Bronchial epithelial cell (primary cell): ENCODE measurements at places on chromosomes 13 and 19.
A peak's percentile ranks its signal among the peaks of the same experiment; 100 is the strongest.

DNA sequence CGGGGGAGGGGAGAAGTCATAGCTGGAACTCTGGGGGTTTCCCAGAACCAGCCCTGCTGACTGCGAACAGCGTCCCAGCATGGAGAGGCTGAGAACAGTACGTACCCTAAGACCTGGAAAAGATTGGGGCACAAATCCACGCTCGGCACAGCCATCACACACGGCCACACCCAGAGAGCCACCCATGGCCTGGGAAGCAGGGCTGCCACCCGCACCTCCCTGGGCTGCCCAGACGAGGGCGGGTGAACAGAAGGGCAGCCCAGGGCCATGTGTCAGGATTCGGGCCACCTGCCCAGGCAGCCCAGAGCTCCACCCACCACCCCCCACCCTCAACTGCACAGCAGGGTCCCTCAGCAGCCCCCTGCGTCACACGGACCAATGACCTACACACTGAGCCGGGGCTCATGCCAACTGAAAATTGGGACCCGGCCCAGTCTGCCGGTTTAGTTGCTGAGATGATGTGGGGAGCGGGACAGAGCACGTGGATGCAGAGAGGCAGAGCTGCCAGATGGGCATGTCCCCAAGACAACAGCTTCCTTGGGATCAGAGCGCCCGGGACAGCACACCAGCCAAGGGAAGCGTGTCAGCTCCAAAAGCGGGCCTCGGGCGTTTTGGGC is 8.5 kb downstream of the UBXN6 start:
- no peak for DNase-seq

DNA sequence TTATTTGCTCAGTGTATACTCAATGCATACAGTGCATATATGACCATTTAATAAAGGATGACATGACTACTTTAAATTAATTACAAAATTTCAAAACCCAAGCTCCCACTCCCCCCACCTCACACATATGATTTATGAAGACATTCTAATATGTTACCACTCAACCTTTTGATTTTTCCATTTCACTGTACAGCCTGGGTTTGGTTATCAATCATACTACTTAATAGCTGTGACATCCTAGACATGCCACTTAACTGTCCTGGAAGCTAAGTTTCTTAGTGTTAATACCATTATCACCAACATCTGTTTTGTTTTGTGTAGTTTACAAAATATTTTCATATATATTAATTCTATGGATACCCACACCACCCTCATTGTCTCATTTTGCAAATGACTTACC is 42.2 kb downstream of the UBL3 start:
- no peak for DNase-seq

DNA sequence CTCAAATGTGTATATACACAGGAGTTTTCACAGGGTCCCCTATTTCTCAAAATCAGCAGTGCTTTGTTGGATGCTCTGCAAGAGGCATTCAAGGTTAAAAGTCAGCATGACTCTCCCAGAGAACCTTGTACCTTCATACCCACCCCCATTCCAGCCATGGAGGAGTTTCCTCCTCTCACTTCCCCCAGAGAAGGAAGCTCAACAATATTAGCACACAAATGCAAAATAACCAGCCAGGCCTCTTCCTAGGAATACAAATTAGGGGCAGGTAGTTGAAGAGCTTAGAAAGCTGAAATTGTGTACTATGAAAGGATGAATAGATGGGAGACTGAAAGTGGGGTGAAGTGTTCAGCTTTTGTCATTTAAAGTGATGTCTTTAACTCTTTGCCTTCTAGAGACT is 43.8 kb downstream of the SPRY2 start:
- no peak for DNase-seq

DNA sequence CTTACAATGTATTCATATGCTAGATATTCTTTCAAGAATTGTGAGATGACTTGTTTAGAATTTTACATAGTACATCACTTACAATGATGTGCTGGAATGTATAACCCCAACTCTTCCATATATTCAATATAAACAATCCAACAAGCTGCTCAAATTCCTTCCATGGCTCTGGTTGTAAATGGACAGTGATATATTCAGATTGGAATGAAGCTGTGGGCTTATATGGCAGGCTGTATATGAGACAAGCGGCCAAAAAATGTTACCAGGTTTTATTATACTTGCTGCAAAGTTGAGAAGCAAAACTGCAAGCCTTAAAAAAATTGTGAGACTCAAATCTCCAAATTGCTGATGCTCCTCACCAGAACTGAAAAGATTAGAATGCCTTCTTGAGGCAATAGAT is 83.6 kb upstream of the KLF12 start:
- no peak for DNase-seq

GRCh38 chr13:109971456-109972090 is 185.2 kb upstream of the IRS2 start:
- peak; percentile 66 for DNase-seq

DNA sequence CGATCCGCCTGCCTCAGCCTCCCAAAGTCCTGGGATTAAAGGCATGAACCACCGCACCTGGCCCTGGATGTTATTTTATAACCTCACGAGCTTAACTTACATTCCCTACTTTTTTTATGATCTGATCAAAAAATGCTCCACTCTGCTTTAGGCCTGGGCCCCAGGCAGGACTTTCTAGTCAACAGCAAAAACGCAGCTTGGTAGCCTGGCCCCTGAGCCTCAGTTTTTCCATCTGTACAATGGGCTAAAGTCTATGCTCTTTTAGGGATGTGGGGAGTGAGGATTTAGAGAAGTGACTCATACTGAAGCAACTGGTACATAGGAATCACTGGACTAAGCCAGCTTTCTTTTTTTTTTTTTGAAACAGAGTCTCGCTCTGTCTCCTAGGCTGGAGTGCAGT is 11.9 kb upstream of the PIK3R2 start:
- DNase-seq: no peak

- no peak for DNase-seq
These were observed 79.5 kb upstream of the ZNF91 start for GRCh38 chr19:23474761-23475160.

DNA sequence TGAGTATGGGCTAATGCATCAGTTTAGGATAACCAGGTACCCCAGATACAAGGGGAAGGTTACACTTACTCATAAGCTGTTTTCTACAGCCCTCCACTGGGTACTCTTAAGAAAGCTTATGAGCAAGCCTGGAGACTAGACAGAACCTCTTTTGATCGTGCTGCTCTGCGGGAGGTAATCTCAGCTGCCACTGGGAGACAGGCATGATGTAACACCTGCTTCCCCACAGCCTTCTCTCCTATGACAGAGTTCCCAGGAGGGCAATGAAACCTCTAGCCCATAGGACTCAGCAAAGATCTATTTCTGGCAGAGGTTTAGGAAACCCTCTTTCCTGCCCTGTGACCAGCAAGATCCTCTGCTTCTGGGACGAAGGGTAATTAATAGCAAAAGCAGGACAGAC is 65.6 kb downstream of the WASF3 start:
- no peak for DNase-seq

GRCh38 chr19:40163541-40164129 is 27.6 kb upstream of the MAP3K10 start:
- DNase-seq: no peak

- DNase-seq: no peak
These were observed 1.1 kb upstream of the GJA3 start for GRCh38 chr13:20161951-20162300.

GRCh38 chr13:107865318-107865575 is 350.1 kb downstream of the LIG4 start:
- no peak for DNase-seq

DNA sequence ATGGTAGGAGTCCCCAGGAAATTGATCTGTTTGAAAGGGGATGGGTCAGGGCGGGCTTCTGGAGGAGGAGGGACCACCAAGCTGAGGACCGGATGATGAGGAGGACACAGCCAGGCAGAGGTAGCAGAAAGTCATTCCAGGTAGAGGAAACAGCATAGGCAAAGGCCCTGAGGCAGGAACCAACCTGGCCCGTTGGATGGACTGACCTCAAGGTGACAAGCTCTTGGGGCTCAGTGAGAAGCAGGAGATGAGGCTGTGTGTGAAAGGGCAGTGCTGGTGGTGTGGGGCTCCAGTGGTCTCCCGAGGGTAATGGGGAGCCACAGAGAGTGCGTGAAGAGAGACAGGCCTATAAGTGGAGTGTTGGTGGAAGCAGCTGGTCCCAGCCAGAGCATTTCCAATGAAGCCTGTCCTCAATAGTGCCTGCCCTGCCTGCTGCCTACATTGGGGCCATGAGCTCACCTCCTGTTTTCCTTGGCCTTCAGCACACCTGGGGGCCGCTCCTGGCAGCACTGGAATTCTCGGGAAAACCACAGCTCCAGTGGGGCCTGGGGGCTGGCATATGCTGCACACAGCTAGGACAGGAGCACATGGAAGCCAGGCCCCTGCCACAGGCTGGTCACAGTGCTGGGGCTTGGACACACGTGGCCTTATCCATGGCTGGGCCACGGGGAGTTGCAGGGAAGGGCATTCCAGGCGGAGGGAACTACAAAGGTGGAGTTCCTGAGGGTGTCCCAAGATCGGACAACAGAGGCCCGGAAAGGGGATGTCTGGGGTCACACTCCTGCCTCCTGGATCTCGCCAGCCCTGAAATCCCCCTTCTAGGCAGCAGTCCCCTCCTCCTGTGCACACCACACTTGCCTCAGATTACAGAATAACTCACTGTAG is 2.3 kb upstream of the COMP start:
- DNase-seq: no peak

GRCh38 chr13:33169273-33169980 is 116.1 kb downstream of the STARD13 start:
- peak; percentile 95 for DNase-seq

- no peak for DNase-seq
These were observed 20.4 kb upstream of the ARGLU1 start for GRCh38 chr13:106588367-106588766.

DNA sequence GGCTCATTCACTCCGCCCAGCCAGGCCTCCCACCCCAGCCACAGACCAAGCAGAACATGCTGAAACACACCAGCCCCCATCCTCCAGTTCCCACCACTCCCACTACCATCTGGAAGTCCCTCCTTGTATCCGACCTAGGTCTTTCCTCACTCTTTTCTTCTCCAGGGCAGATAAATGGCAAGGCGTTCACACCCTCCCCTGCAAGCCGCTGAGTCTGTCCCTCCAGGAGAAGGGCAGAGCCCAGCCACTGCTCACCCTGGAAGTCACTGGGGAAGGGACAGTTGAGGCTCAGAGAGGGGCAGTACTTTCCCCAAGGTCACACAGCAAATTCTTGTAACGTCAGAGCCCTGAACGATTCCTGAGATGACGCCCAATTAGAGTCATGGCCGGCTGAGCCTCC is 45.5 kb upstream of the NFIC start:
- DNase-seq: no peak

DNA sequence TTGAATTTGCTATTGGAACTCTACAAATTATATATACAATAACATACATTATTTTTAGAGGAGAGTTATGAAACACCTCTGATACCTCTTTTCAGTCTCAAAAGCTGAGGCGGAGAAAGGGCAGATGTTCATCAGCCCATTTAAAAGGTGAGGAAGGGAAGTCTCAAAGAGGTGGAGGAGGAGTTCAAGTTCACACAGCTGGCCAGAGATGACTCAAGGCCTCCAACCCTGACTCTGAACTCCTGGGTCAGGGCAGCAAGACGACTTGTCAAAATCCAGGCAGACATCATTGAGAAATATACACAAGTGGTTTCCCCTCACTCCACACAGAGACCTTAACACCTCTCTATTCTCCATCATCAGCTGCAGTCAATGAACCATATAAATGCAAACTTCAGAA is 2.1 kb downstream of the SIAH3 start:
- DNase-seq: no peak

GRCh38 chr13:27379694-27380641 is 44.5 kb upstream of the GTF3A start:
- peak; percentile 29 for DNase-seq

DNA sequence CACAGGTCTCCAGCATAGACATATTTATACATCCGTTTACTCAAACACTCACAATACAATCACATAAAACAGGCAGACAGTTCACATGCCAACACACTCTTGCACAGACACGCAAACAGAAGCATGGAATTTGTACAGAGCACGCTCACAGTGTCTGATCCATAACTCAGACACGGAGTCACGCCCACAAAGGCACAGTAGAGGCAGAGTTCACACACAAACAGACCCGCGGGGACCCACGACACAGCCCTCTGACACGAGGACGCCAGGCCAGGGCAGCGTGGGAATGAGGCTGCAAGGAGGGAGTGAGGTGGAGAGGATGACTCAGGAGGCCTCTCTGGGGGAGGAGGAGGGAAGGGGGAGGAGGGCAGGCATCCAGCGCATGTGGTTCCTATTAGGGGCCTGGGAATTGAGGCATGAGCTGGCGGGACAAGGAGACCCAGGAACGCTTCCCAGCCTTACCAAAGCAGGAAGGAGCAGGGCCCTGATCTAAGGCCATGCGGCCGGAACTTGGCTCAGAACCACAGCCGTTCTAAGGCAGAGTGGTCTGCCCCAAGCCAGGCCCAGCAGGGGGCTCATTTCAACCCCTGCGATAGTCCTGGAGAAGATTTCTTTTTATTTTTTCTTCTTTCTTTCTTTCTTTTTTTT is 9.1 kb upstream of the OLFM2 start:
- DNase-seq: peak; percentile 81

GRCh38 chr13:79908381-79908780 is 427.4 kb downstream of the NDFIP2 start:
- no peak for DNase-seq

DNA sequence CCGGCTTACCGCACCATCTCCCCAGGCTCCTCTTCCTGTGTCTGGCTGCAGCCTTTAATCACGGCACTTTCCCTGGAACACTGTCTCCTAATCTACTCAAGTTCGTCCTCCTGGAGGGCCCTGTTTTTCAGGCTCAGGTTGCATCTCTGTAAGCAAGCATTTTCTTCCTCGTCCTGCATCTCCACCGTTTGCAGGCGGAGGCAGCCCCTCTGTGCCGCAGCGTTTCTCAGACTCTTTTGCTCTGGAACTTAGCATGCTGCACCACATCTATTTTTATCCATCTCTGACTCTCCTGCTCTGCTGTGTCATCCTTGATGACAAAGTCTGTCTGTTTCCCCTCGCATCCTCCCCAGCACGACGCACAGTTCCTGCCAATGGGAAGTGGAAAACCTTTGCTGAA is 117.5 kb downstream of the ATP8A2 start:
- DNase-seq: no peak

- peak; percentile 47 for DNase-seq
These were observed at the start of gene IGFL4 for GRCh38 chr19:46040952-46041500. IGFL4 (minus strand) TSS chr19:46041002; CDS start chr19:46040962, 40 bp downstream.

- DNase-seq: peak; percentile 96
These were observed 8.6 kb upstream of the SERP2 start for GRCh38 chr13:44365008-44365407.

DNA sequence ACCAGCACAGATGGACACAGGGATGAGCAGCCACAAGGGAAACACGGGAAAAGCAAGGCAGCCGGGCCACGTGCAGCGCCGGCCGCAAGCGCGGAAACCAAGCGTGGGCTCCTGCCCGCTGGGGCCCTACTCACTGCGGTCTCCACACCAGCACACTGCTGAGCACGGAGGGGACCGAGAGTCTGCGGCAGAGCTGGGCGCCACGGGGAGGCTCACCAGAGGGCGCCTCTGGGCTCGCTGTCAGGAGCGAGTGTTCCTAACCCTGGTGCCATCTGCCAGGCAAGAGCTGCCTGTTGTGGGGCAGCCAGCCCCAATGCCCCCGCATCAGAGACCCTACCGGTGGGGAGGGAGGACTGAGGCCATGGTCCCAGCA is 26.5 kb downstream of the MPND start:
- DNase-seq: peak; percentile 59
